Frontal cortex (tissue), 4 donors: ENCODE measurements at places on chromosomes 7 and 10.

- no peak for DNase-seq
Measured at GRCh38 chr10:61389887-61390286, 63.3 kb downstream of the TMEM26 start.

DNA sequence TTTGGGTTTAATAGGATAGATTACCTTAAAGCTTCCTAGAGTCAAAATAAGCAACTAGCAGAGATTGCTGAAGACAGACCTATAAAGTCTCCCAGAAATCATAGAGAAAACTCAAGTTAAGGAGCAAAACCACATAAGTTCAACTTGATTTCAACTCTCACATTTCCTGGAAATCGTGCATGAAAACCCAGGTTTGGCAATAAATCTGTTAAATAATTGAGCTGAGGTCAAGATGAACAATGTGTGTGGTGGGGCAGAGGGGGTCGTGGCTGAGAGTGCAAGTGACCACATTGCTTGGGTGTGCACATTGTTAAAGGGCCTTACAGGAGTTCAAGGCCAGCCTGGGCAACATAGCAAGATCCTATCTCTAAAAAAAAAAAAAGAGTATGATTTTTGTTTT lies 636.5 kb downstream of the GALNT17 start:
- no peak for DNase-seq

DNA sequence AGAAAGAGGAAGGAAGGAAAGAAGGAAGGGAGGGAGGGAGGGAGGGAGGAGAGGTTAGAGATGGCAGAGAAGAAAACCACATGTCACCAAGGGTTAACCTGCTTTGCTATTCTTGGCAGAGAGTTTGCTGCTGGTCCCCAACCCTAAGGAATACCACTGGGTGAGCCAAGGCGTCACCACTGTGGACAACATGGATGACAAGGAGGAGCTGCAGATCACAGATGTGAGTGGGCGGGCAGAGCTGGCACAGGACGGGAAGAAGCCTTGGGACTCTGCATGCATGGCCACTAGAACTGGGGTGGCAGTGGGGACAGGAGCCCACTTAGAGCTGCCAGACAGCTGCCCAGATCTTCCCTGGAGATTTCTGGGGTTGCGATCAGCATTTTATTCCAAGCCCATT lies 17.2 kb upstream of the MYH16 start:
- DNase-seq, result no peak

DNA sequence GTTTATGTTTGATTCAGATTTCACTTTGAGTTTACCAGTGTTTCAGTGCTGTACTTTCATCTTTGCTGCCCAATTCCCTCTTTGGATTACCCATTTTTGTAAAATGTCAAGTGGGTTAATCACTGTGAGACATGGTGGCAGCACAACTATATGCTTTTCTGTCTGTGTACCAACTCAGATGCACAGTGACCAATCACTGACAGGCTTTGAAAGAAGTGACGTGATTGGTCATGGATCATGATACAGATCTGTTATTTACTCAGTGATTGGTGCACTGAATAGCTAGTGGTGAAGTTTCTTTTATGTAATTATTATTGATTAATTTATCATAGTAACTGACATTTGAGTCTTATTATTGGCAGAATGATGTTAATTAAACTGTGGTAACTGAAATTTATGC lies 126.9 kb downstream of the SDK1 start:
- DNase-seq, result no peak

DNA sequence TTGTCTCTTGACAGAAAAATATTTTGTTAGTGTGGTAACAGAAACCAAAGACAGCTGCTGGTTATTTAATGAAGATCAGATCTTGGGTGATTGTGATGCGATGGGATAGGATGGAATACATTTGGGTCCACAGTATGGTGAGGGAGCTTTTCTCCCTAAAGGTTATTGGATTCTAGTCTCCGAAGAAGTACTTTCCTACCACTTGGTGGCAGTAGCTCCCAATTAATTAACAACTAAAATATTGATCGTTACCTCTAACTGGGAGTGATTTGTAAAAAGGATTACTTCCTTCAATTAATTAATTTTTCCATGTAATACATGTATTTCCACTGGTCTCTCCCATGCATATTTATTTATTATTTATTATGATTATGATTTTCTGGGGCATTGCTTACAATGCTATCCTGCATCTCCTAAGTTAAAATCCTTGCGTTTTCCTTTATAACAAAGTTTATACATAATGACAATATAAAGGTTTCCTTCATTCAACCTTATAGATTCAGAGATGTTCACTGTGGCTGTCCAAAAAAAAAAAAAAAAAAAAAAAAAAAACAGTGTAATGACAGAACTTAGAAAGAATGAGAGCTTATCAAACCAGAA lies 25.6 kb downstream of the TMEM196 start:
- DNase-seq, result peak; percentile 10

GRCh38 chr7:150513758-150514157 lies 914 bp upstream of the GIMAP7 start:
- DNase-seq, result no peak
